ENCODE measurements at places on chromosomes 5 and 9.

DNA sequence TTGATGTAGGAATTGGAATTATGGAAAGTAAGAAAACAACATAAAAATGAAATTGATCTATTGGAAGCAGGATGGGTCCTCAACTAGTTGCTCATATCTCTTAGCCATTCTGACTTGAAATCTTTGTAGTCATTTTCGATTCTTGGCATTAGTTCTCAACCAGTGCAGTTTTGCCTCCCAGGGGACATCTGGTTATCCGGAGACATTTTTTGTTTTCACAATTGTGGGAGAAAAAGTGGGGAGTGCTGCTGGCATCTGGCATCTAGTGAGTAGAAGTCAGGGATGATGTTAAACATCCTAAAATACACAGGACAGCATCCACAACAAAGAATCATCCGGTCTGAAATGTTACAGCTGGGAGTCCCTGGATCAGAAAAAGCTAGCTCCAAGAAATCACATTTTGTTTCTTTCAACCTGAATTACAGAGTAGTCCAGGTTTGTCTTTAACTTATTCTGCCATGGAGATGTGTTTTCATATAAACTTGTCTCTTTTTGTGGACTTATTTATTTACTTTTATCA is 74.9 kb downstream of the FBXL7 start:
- DNase-seq = peak; percentile 17

DNA sequence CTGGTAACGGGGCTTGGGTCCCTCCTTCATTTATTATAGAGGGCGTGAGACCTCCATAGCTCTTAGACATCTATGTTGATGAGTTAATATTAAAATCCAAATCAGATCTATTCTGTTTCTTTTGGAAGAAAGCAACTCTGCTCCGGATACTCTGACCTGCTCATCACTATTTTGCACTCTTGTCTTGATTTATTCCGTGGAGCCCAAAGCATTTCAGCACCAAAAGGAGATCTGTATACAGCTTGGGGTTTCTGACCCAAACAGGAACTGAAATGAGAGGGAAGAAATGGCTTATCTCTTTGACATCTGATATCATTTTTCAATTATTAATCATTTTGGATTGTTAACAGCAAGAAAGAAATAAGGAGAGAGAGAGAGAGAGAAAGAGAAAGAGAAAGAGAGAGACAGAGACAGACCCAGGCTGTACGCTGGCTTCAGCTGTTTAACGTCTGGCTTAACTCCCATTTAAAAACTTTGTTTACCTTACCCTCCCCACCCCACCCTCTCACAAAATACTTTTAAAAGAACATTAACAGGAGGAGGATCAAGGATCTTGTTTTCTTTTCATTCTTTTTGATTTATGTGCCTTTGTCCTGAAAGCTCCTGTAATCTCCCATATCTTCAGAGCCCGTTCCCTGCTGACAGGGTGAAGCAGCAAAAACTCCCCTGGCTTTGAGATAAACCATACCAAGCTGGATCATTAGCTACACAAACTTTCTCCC is 231.4 kb upstream of the TUT7 start:
- DNase-seq = no peak

- DNase-seq = no peak
These were observed 400.8 kb upstream of the PIK3R1 start for GRCh38 chr5:67814569-67815311.

GRCh38 chr5:168209244-168209995 is 82.0 kb upstream of the WWC1 start:
- no peak for DNase-seq

DNA sequence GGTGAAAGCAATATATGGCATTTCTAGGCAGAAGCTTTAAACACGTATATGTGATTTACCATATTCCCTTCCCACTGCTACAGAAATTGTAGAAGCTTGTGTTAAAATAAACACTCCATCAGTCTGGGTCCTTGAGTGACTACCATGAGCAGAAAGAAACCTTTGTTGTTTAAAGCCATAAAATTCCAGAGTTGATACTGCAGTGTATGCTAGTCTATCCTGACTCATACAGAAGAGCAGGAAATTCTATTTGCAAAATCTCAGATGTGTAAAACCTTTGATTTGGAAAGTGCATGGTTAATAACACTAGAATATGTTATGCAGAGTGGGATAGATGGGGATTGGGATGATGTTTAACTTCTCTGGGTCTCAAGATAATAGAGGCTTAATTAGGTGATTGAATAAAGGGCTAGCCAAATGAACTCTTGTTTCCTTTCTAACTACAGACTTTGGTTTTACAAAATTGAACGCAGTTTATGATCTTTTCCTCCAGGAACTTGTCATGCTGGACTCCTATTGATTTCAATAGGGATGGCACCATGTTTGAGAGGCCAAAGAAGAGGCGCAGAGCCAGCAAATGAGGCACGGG is 282.7 kb upstream of the VLDLR start:
- DNase-seq = no peak

DNA sequence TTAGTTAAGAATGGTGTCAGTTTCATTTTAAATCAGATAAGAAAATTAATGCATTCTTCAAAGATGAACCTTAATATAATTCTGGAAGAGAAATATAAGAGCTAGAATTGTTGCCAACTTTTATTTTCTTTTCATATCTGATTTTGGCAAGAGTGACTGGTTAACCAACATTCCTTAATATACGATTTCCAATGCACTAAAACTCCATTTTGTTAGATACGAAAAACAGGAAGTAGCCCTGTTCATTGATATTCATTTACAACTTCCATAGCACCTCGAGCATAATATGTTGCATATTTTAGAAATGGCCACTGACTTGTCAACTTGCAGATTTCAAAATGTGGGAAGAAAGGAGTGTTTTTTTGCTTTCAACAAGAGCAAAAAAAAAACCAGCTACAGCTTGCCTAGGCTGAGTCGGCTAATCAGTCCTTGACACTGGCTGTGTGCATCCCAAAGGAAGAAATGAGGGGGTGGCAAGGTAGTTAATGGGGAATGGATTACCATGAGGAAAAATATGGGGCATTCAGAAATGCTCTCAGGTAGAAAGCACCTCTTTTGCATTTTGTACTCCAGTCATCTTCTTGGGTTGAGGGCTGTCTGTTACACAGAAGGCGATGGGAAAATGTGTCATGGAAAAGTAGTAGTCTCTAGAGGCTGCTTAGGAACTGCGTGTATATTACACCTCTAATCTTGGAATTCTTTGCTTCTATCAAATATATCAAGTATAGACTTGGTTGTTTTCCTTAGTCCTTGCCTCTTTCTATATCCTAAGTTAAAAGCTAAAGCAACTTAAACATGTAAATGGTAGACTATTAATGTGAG is 3.9 kb downstream of the MAP3K1 start:
- DNase-seq = peak; percentile 69
